ENCODE measurements at places on chromosomes 4 and X.

DNA sequence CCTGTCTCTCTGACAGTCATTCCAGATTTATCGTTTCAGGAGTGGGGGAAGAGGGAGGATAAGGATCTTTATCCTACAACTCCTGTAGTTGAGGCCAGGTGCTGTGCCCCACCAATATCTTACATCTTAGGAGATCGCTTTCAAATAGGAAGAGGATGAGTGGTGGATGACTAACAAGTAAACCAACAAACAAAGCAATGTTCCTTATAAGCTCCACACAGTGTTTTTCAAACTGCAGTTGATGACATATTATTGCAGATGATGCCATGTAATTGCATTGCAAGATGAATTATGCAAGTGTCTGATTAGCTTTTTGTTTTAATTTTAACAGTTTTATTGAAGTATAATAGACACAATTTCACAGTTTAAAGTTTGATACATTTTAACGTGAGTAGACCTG is 35.8 kb upstream of the TMEM164 start:
- no peak for DNase-seq

DNA sequence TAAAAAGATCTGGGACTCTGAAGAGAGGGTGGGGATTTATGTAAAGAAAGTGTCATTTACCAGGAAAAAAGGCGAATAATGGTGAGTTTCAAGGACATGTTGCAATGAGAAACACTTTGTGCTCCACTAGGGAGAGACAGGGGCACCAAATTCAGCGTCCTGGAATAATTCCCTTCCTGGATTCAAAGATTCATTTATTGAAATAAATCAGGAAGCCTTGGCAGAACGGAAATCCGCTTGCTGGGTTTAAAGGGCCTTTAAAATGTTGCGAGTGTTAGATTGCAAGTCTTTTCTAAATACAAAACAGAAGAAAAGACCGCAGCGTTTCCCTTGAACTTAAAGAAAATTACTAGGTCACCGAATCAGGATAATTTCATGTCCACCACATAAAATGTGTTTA is 3.8 kb upstream of the ZIC3 start:
- DNase-seq, result no peak

GRCh38 chr4:146165221-146165620 is 10.3 kb upstream of the LSM6 start:
- no peak for DNase-seq

DNA sequence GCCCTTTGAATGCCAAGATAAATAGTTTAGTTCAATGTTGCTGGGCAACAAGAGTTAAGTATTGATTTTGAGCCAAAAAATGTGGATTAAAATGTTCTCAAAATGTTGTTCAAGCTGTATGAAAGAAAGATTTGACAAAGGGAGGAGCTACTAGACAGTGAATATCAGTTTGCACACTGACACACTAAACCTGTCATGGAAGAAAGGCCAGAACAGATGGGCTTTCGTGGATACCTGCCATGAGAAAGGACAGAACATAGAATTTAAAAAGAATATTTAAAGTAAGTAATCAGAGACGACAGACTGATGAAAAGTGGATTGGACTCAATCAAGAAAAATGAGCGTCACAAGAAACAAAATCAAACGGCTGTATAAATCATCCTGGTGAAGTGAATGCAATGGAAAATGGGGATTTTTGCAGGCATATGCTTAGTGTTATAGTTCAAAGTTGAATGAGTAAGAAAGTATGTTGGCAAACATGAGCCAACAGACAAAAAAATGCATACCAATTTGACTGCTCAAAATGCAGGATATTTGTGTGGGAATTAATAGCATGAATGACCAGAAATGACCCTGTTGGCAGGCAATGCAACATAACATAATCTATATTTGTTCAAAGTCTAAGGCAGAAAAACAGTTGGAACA is 7.4 kb downstream of the PCDH18 start:
- DNase-seq, result no peak

- DNase-seq, result peak; percentile 76
Observed at GRCh38 chrX:49840679-49841078, 11.6 kb downstream of the PAGE4 start.

DNA sequence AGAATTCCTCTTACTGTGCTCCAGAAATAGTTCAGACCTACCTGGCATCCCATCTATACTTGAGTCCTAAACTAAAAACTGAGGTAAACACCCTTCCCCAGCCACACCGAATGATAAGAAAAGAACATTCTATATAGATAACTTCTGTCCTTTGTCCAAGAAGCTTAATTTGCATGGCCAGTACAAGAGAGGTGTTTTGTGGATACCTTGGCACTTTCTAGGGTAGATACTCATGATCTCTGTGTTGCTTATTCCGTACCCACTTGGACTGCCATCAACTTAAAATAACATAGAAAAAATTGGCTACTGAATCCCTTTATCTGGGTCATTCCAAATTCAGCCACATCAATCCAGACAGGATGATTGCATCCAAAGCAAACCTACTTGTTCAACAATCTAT is 1050.4 kb downstream of the STIM2 start:
- no peak for DNase-seq

- DNase-seq, result no peak
Observed at GRCh38 chr4:6333301-6334202, 63.9 kb downstream of the WFS1 start.

DNA sequence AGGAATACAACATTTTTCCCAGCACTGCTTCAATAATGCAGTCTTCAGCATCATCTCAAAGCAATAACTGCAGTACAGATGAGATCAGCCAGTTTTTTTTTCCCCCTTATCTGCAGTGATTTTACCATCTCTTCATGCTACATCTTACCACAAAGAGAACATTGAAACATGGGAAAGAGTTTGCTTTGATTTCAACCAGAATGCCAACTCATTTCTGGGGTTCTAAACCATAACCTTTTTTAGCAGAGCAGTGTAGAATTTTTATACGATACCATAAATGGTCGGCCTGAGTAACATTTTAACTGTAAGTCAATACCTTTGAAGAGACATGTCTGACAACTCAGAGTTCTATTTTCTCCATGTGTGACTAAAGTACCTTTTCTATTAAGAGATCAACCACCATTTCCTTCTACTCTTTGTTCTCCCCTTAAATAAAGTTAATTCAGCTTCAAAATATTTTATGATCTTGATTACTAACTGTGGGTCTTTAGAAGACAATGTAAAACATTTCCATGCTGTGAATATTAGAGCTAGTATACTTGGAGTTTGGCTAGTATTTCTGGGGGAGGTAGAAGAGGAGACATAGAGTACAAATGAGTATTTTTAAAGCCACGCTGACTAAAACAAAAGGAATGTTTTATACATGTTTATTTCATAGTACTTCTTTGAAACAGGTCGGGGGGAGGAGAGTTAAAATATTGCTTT is 69.1 kb downstream of the TET2 start:
- no peak for DNase-seq

DNA sequence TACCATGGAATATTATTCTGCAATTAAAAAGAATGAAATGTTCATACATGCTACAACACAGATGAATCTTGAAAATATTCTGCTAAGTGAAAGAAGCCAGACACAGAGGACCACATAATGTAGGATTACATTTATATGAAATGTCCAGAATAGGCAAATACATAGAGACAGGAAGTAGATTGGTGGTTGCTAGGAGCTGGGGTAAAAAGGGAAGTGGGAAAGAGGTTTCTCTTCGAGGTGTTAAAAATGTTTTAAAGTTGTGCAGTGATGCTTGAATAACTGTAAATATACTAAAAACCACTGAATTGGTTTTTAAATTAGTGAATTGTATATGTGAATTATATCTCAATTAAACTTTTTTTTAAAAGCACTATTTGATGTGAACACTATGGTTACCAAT is 3.6 kb upstream of the NXT2 start:
- DNase-seq, result no peak

- no peak for DNase-seq
Observed at GRCh38 chr4:124105212-124105611, 607.3 kb downstream of the ANKRD50 start.

- DNase-seq, result peak; percentile 50
Observed at GRCh38 chr4:125091-125771, 930 bp downstream of the ZNF718 start.

DNA sequence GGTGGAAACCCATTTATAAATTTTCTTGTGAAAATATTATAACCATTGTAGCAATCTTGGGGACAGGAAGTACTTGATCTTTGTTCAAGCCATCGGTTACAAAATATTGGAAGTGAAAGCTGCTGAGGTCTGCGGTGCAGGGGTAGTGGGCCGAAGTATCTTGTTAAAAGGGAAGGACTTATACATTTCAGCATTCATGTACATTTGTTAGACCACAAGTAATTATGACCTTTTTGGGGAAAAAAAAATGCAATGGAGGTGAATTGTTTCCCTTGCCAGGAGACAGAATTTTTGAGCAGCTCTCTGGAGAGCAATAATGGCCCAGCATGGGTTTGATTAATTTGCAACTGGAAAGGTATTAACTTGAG is 121.3 kb downstream of the EGF start:
- no peak for DNase-seq

- no peak for DNase-seq
Observed at GRCh38 chr4:51930557-51930956, 87.6 kb downstream of the DCUN1D4 start.

DNA sequence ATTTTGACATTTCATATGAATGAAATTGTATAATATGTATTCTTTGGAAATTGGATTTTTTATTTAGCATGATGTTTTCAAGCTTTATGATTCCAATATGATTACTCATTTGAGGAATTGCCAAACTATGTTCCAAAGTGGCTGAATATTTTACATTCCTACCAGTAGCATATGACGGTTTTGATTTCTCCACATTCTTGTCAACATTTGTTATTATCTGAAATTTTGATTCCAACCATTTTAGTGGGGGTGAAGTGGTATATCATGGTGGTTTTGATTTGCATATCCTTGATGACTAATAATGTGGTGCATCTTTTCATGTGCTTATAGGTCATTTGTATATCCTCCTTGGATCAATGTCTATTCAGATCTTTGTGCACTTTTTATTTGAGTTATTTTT is 2.6 kb upstream of the BEX1 start:
- DNase-seq, result no peak

- peak; percentile 19 for DNase-seq
Observed at GRCh38 chr4:113539408-113539807, 222.1 kb downstream of the CAMK2D start.

- peak; percentile 84 for DNase-seq
Observed at GRCh38 chr4:102625232-102625930, 124.2 kb downstream of the NFKB1 start.

DNA sequence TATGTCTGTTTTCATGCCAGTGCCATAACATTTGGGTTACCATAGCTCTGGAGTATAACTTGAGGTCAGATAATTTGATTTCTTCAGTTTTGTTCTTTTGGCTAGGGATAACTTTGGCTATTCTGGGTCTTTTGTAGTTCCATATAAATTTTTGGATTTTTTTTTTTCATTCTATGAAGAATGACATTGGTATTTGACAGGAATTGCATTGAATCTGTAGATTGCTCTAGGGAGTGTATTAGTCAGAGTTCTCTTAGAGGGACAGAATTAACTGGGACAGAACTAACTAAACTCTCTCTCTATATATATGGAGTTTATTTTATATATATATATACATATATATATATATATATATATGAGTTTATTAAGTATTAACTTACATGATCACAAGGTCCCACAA is 32.2 kb upstream of the SLIT2 start:
- no peak for DNase-seq

DNA sequence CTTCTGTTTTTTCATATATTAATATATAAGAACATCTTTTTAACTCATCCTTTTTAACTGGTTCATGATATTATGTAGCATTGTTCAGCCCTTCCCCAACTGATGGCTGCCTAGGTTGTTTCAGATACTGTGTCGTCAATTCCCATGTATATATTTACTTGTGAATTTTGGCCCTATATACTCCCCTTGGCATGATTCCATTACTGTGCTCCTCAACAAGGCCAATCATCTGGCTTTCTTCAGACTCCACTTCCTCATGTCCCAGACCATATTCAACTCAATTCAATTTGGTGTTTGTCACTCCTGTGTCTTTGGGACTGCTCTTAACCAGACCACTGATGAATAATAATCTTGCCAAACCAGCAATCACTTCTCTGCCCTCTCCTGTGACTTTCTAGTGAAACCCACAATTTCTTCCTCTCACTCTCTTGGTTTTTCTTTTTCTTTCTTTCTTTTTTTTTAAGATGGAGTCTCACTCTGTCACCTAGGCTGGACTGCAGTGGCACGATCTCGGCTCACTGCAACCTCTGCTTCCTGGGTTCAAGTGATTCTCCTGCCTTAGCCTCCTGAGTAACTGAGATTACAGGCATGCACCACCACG is 2.7 kb upstream of the WDR45 start:
- no peak for DNase-seq

- DNase-seq, result no peak
Observed at GRCh38 chr4:156193800-156194199, 240.1 kb upstream of the CTSO start.

GRCh38 chr4:16952462-16952871 is 54.0 kb upstream of the LDB2 start:
- DNase-seq, result no peak

GRCh38 chr4:113815826-113816225 is 54.3 kb upstream of the CAMK2D start:
- no peak for DNase-seq

- DNase-seq, result no peak
Observed at GRCh38 chrX:136666088-136666487, 18.1 kb downstream of the CD40LG start.

DNA sequence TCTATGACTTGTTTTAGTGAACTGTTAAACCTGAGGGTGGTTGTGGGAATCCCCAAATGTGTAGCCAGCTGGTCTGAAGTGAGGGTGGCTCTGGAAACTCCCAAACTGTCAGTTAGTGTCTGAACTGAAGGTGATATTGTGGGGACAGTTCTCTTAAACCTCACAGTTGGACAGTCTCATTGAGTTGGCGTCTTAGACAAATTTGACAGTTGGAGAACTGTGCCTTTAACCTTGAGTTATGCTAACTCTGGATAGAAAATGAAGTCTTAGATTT is 20.7 kb upstream of the CTSO start:
- DNase-seq, result no peak

- no peak for DNase-seq
Observed at GRCh38 chrX:63735882-63736281, 49.1 kb downstream of the ARHGEF9 start.

GRCh38 chr4:1521821-1522361 is 115.6 kb upstream of the NKX1-1 start:
- no peak for DNase-seq

DNA sequence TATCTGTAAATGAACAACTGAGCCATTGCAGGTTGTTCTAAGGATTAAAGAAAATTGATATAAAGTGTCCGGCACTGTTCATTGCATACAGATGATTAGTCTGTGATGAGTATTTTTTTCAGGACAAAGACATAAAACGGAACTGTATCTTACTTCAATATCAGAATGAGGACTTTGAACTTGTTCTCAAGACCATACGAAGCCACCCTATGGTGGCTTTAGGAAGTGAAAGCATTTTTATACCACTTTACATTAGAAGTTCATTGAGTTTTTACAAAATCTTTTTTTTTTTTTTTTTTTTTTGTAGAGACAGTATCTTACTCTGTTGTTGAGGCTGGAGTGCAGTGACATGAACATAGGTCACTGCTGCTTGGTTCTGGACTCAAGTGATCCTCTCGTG is 45.2 kb upstream of the TRIM2 start:
- DNase-seq, result no peak

GRCh38 chr4:174120446-174121295 is 162.8 kb downstream of the FBXO8 start:
- no peak for DNase-seq

All from stimulated activated naive CD8-positive, alpha-beta T cell treated with anti-CD3 and anti-CD28 coated beads, Interleukin-15, amount 100 ng/mL, for 72 hours (primary cell).